ENCODE measurements at places on chromosomes 3 and 15.

GRCh38 chr3:57935539-57935938 is 72.7 kb upstream of the FLNB start:
- DNase-seq: no peak

- no peak for DNase-seq
Observed at GRCh38 chr3:149340310-149340933, 7.0 kb upstream of the TM4SF18 start.

DNA sequence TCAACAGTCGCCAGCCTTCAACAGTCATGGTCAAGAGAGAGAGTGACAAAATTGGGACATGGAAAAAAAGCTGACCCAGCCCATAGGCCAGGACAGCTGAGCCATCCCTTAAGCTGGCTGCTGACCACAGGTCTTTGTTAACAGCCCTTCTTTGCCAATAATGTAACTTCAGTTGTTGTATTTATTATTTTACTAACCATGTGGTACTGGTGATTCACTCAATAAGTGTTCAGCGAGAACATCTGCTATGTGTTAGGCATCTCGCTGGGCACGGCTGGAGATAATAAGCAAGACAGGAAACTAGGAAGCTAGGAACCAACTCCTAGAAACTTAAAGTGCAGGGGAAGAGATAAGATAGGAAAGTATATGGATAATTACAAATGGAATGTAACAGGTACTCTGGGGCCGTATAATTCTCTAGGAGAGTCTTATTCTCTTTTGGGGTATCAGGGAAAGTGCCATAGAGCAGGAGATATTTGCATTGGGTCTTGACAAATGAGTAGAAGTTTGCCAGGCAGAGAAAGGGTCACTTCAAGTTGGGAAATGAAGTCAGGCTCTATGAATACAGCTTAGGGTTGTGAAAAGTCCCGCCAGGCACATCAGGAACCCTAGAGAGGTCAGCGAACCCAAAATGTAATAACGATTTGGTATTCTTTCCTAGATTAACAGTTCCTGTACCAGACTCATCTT is 84.0 kb upstream of the TRA2B start:
- peak; percentile 87 for DNase-seq

- DNase-seq: no peak
Observed at GRCh38 chr3:158916111-158916510, 114.3 kb downstream of the MFSD1 start.

- no peak for DNase-seq
Observed at GRCh38 chr3:17213102-17213501, 328.3 kb downstream of the PLCL2 start.
